Stimulated activated CD4-positive, alpha-beta T cell treated with anti-CD3 and anti-CD28 coated beads, Interleukin-4, amount 100 ng/mL, for 1 hour (primary cell): ENCODE measurements at places on chromosomes 5 and 9.

GRCh38 chr5:15948190-15948589, 231.4 kb downstream of the MARCHF11 start:
- no peak for DNase-seq

- DNase-seq, result peak; percentile 12
Observed at GRCh38 chr5:83927140-83927733, 206.6 kb upstream of the HAPLN1 start.

GRCh38 chr5:14025569-14026286, 81.2 kb upstream of the DNAH5 start:
- DNase-seq, result no peak

GRCh38 chr5:142959683-142960657, 189.8 kb downstream of the ARHGAP26 start:
- no peak for DNase-seq

GRCh38 chr9:93677048-93677571, 100.7 kb downstream of the PHF2 start:
- no peak for DNase-seq

GRCh38 chr9:35203528-35203927, 41.7 kb downstream of the UNC13B start:
- no peak for DNase-seq

- no peak for DNase-seq
Observed at GRCh38 chr5:83172655-83173054, 95.3 kb downstream of the XRCC4 start.

- DNase-seq, result no peak
Observed at GRCh38 chr9:68974431-68974830, 39.5 kb downstream of the PRKACG start.

- DNase-seq, result no peak
Observed at GRCh38 chr9:136514022-136514714, 31.3 kb upstream of the SEC16A start.

GRCh38 chr9:5566054-5566618, 55.8 kb downstream of the PDCD1LG2 start:
- no peak for DNase-seq

GRCh38 chr9:120860083-120860482, 16.9 kb downstream of the PHF19 start:
- DNase-seq, result no peak

DNA sequence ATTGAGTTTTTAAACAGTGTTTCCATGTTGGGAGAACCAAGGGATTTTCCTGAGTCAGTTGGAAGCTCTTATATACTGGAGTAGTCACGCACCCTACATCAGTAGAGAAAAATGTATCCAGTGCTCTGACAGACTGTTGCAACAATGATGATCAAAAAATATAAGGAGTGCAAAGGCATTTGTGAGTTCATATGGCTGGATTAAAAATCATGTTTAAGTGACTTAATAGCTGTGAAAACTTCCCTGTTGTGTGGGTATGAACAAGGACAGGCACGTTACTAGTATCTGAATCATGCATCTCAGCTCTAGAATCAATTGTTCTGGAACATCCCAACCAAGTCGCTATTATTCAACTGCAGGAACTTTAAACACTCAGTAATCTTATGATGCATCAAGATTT, 229.7 kb downstream of the ROR2 start:
- no peak for DNase-seq

GRCh38 chr9:15927161-15927560, 374.3 kb downstream of the CCDC171 start:
- no peak for DNase-seq

DNA sequence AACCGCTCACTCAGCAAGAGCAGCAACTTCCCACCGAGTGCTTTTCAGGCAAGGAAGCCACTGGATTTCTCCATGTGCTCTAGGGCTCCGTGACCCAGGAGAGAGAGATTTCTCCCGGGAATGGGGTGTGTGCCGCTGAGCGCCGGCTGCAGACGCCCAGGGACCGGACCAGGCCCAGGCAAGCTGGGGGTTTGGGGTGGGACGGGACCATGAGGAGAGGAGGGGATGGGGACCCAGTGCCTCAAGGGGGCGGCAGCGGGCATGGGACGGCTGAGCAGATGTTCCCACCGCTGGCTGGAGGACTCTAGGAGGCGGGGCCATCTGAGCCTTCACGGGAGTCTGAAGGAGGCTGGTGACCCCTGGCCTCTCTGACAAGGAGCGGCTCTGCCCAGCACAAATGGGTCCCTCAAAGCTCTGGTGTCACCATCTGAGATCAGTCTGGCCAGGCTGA, 8.5 kb downstream of the LCN9 start:
- DNase-seq, result no peak

DNA sequence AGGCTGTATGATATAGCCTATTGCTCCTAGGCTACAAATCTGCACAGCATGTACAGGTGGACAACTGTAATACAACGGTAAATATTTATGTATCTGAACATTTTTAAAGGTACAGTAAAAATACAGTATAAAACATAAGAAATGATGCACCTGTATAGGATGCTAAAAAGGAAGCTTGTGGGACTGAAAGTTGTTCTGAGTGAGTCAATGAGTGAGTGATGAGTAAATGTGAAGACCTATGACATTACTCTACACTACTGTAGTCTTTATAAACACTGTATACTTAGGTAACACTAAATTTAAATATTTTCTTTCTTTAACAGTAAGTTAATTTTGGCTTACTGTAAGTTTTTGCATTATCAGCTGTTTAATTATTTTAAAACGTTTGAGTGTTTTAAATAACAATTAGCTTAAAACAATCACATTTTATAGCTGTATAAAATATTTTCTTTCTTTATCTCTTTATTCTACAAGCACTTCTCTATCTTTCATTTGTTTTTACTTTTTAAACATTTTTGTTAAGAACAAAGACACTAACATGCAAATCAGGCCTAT, 28.1 kb downstream of the CDH18 start:
- DNase-seq, result no peak

DNA sequence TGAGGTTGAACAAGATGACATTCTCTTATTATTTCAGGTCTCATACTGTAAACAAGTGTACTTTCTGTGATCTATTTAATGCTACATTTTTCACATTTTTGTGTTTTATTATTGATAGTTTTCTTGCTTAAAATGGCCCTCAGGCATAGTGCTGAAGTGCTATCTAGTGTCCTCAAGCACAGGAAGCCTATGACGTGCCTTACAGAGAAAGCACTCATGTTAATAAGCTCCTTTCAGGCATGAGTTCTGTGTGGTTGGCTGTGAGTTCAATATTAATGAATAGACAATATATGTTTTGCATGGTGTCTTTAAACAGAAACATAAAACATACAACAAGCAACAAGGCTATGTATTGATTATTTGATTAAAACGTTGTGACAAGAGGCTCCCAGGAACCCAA, 450.1 kb downstream of the PLK2 start:
- no peak for DNase-seq

DNA sequence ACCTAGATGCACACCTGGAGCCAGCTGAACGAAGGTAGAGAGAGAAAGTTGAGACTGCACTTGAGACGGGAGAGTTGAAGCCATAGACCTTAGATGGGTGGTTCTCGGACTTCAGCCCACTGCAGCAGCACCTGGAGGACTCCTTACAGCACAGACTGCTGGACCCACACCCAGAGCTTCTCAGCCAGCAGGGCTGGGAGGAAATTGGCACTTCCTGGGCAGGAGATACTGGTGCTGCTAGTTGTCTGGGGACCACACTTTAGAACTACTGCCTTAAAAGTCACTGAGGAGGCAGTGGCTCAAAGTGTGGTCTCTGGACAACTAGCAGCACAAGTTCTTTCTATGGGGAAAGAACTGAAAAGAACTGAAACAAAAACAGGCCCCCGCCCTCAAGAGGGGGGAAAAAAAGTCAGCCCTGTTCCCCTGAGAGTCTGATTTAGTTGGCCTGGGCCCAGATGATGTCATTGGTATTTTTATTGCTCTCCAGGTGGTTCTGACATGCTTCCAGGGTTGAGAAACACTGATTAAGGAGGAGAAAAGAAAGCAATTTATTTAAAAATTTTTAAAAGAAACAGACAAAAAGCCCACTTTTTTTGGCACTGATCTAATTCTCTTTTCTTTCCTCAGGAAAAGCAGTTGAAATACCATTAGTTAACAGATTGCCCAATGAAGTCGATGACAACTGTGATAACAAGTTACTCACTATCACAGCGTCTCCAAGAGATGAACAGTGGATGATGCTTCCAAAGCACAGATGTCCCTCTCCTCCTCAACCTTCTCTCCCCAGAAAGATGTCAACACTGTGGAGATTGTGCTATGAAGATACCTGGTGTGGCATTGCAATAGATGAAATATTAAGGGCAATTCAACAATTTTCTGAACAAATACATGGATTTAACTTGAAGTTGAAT, 73.6 kb upstream of the ADAMTS16 start:
- no peak for DNase-seq

DNA sequence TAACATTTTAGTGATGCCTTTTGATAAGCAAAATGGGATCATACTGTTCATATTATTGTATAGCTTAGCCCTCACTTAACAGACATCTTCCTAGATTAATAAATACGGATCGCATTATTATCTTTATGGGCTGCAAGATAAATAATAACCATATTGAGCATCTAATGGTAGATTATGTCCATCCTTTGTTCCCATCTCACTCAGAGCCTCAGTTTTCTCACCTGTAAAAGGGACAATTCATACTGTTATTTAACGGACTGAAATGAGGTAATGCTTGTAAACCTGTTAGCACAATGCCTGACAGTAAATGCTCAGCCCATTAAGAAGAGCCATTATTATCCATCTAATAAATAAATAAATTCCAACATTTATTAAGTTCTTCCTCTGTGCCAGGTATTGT, 3.0 kb upstream of the RPL26L1 start:
- DNase-seq, result no peak

DNA sequence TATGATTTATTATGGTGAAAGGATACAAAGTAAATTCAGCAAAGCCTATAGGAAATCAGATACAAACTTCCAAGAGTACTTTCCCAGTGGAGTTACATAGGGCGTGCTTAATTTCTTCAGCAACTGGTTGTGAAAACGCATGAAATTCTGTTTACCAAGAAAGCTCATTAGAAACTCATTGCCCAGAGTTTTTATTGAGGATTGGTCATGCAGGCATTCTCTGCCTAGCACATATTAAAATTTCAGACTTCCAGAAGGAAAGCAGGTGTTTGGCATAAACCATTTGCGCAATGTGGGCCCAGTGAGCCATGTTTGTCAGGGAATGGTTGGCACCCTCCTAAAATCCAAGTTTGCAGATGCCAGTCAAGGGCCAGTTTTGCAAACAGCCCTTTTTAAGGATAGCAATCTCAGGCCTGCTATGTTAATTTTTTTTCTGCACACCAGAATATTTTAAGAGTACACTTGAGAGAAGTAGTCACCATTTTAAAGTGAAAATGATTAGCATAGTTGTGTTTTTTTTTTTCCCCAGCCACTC, 311.1 kb upstream of the CHD1 start:
- no peak for DNase-seq

DNA sequence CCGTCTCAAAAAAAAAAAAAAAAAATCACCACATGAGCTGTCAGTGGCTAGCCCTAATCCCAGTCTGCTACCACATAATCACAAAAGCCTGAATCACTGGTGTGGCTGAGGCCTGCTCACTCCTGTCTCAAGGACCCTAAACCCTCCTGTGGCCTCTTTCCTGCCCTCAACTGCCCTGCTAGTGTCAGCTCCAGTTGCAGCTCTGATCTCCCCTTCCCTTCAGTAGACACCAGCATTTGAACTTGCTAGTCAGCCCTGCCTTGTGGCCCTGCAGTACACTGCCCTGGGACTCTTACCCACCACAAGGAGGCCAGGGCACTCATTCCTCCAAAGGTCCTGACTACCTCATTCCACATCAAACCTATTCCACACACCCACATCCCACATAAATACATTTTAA, 9.5 kb upstream of the P4HA2 start:
- DNase-seq, result no peak

DNA sequence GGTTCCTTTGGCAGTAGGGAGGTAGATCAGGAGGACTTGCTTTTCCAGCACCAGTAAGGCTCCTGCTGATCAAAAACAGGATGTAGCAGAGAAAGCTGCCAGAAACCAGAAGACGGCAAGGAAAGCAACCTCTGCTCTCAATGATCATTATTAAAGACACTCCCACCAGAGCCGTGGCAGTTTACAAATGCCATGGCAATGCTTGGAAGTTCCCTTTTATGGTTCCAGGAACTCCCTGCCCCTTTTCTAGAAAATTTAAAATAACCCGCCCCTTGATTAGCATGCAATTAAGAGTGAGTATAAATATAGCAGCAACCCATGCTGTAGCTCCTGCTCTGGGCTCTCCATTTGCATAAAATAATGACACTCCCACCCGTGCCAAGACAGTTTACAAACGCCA, 16.1 kb downstream of the EQTN start:
- DNase-seq, result no peak

- DNase-seq, result no peak
Observed at GRCh38 chr9:110847671-110848070, 179.1 kb downstream of the MUSK start.

GRCh38 chr9:126329476-126330275, 3.0 kb downstream of the MVB12B start:
- no peak for DNase-seq

GRCh38 chr9:131481441-131482342, 21.0 kb upstream of the POMT1 start:
- no peak for DNase-seq

- DNase-seq, result no peak
Observed at GRCh38 chr9:91073049-91073810, 271.6 kb downstream of the SYK start.

DNA sequence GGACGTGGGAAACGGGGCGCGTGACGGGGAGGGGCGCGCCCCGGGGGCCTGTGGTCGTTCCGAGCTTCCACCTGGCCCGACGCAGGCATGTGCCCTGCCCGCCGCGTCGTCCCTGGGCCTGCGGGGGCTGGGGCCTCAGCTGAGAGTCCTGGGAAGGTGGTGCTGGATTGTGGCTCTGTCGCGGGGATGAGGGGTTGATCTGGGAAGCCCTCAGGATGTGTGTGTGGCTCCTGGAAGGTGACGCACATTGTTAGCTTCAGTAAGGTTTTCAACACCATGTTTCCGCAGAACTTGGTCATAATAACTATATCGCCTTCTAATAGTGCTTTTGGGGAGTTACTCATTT, 589.1 kb downstream of the MTRR start:
- no peak for DNase-seq

DNA sequence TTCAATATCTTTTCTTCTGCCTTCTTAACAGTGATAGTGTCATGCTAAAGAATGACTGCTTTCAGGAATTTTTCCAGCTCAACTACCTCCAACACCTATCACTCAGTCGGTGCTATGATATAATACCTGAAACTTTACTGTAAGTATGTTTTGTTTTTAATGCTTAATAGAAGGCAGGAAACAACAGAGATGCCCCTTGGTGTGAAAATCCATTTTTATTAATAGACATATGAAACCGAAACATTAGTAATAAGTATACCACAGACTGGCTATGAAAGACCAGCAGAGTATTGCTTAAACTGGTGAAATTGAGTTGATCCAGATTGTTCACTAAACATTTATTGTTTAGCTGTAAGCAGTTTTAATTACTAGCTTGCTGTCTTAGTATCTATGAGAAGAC, 25.2 kb downstream of the SKP2 start:
- DNase-seq, result no peak

- no peak for DNase-seq
Observed at GRCh38 chr9:132943651-132944293, 644 bp downstream of the TSC1 start.

- DNase-seq, result no peak
Observed at GRCh38 chr9:106897751-106898150, 34.8 kb downstream of the ZNF462 start.

GRCh38 chr5:6736106-6736505, 22.9 kb downstream of the TENT4A start:
- DNase-seq, result no peak
